Vagina (tissue), 2 donors: ENCODE measurements at places on chromosomes 4 and X.

GRCh38 chr4:25890571-25891485, 23.2 kb upstream of the SMIM20 start:
- H3K27ac ChIP-seq = no peak overlapping the region
- no peak for DNase-seq
- H3K27me3 ChIP-seq = no peaks in the 10 kb centered on the region
- no peaks in the 10 kb centered on the region for H3K36me3 ChIP-seq

DNA sequence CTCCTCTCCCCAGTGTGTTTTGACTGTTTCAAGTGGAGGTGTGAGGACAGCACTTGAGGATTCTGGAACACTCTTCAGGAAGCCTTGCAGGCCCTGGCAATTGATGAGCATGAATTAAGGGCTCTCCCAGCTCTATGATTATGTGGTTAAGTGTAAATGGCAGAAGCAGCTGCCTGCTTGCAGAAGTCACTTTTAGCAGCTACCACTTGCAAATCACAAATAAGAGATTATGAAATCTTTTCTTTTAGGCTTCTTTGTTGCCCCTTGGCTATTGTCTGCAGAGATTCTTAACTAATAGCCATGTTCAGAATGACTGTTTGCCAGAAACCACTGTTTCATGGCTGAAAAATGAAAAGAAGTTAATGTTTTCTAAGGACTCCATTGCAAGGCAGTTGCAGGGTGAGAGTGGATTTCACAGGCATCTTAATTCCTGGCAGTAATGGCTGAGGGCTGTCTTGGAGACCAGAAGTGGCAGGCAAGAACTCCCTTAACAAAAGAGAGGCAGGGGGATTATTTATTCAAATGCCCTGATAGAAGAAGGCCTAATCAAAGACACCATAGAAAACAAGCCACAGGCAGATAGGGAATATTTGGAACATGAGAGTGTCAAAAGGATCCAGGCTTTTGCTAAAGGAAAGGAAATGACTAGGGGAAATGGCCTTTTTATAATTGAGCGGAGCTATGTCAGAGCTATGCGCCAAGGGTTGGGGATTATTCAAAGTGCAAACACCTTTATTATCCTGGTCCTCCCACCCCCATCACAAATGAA, 8.3 kb upstream of the HOPX start:
- H3K27ac ChIP-seq = no peak overlapping the region
- no peaks in the 10 kb centered on the region for H3K36me3 ChIP-seq
- no peak for DNase-seq
- H3K27me3 ChIP-seq = no peaks in the 10 kb centered on the region
- H3K4me3 ChIP-seq = no peak overlapping the region

DNA sequence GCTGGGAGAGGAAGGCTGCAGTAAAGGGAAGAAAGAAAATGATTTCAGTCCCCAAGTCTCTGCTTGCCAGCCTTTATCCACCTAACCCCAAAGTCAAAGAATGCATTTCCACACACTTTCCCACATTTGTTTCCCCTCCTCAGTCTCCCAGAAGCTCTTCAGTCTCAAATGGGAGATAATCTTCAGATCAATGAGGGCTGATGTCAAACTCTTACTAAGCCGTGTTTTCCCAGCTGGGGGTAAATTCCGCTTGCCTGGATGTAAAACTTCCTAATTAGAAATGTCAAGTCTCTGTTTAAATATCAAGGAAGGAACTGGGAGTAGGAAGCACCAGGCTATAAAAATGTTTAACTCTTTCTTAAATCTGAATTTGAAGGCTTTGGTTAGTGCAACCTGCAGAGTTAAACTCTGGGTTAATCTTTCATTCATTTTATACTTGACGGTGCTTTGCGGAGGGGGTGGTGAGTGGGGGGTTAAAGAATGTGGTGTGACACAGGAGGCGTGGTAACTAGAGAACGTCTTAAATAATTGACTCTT, 601.4 kb upstream of the ACTRT1 start:
- H3K27ac ChIP-seq = no peak overlapping the region
- H3K27me3 ChIP-seq = no peaks in the 10 kb centered on the region
- no peak for DNase-seq

- no peaks in the 10 kb centered on the region for H3K36me3 ChIP-seq
- no peaks in the 10 kb centered on the region for H3K4me1 ChIP-seq
- H3K4me3 ChIP-seq = no peak overlapping the region
- no peak overlapping the region for H3K27ac ChIP-seq
These were observed 1005.5 kb upstream of the GRID2 start for GRCh38 chr4:91298156-91298700.

GRCh38 chr4:138448169-138448568, 206.0 kb upstream of the SLC7A11 start:
- no peak overlapping the region for H3K4me3 ChIP-seq
- no peaks in the 10 kb centered on the region for H3K36me3 ChIP-seq
- no peaks in the 10 kb centered on the region for H3K27me3 ChIP-seq
- DNase-seq = no peak
- H3K27ac ChIP-seq = no peak overlapping the region
- H3K4me1 ChIP-seq = peaks cover 14% of the 10 kb centered on the region
